ENCODE measurements at places on chromosomes 16 and 17.
A peak's percentile ranks its signal among the peaks of the same experiment; 100 is the strongest.

DNA sequence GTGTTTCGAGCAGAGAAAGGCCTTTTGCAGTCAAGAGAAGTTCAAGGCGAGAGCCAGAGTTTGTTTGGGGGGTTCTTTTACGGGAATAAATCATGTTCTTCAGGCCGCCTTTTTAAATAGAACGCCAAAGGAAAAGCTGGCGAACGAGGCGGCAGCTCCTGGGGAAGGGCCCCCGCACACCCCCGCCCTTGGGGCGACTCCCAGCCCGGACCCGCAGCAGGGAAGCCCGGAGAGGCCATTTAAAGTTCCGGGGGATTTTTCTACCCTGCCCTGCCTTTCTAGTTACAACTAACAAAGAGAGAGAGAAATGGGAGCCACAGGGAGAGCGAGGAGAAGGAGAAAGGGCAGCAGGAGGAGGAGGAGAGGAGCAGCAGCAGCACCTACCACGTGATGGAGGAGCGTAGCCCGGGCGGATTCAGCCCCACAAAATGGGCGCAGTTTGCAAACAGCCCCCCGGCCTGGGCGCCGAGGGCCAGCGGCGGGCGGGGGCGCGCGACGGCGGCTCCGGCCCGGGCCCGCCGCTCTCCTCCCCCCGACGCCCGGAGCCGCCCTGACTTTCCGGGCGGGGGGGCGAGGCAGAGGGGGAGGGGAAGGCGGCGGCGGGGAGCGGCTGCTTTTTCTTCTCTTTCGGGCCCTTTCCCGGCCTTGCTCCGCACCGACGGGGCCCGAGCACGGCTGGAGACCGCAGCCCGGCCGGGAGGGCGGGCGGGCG is 634 bp downstream of the KANSL1 start:
- peak; percentile 61 for DNase-seq

GRCh38 chr16:12545297-12545610 is 258.4 kb downstream of the CPPED1 start:
- DNase-seq: no peak

GRCh38 chr16:2511128-2511800 is 2.5 kb upstream of the ATP6V0C start:
- peak; percentile 60 for DNase-seq

DNA sequence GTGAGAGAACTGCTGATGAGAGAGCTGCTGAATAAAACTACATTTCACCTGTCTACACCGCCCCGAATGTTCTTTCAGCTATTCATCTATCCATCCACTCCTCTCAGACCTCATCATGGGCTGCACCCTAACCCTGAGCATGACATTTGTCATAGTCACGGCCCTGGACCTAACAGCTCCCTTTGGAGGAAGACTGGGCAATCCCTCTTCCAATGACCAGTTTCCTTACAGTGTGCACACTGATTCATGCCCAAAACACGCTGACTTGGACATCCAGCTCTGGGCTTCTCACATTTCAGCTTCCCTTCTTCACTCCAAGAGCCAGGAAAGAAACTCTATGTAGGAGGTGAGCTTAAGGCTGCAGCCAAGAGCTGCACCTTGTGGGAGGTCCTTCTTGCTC is 41.8 kb upstream of the ARL4D start:
- DNase-seq: no peak

DNA sequence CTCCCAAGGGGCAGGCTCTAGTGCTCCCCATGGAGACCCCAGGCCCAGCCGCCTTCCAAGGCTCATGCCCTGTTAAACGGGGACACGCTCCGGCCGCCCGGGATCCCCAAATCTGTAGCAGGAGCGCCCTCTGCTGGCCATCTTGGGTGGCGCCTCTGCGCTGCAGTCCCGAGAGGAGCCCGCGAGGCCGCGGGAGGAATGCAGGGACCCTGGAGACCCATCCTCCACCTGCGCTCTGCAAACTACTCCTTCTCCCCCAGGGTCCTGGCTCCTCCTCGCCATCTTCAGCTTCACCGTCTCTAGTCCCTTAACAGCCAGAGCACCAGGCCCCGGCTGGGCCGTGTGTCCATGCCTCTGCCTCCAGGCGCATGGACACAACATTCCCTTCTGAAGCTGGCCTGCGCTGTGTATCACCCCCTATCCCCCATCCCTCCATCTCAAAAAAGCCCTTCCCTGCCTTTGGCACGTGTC is 23.6 kb upstream of the KRT17 start:
- DNase-seq: peak; percentile 99
